ENCODE measurements at places on chromosomes 11 and 22.

- no peak for DNase-seq
Observed at GRCh38 chr11:19650467-19650866, 62.2 kb upstream of the NAV2 start.

DNA sequence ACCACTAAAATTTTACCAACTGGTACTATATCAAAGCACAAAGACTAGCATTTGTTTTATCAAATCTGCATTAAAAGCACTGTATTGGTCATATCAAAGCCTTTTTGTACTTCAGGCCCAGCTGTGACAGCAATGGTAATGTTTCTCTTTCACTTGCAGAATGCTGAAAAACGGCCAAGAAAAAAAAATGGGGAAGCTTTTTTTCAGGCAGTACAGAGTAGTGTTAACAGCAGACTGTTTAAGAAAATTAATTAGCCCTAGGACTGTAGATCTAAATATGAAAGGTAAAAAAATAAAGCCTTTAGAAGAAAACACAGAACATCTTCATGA, 33.3 kb downstream of the DENND5A start:
- DNase-seq: peak; percentile 71

- no peak for DNase-seq
Observed at GRCh38 chr11:21636561-21636960, 556.3 kb upstream of the ANO5 start.

DNA sequence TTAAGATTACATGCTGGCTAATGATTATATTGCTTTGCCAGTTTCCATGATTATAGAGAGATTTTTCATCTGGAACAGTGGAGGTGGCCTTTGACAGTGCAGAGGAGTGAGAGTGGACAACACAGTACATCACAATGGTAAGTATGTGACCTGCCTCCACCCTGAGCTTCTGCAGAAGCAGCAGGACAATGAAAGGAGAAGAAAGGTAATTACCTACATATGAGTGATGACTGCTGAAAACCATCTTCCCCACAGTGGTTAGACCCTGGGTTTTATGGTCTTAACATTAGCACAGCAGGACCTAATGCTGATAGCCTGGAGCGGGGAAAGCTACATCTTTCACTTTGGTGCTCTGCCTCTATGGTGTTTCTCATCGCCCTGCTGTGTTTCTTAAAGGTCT, 454.7 kb upstream of the DDI1 start:
- DNase-seq: no peak

DNA sequence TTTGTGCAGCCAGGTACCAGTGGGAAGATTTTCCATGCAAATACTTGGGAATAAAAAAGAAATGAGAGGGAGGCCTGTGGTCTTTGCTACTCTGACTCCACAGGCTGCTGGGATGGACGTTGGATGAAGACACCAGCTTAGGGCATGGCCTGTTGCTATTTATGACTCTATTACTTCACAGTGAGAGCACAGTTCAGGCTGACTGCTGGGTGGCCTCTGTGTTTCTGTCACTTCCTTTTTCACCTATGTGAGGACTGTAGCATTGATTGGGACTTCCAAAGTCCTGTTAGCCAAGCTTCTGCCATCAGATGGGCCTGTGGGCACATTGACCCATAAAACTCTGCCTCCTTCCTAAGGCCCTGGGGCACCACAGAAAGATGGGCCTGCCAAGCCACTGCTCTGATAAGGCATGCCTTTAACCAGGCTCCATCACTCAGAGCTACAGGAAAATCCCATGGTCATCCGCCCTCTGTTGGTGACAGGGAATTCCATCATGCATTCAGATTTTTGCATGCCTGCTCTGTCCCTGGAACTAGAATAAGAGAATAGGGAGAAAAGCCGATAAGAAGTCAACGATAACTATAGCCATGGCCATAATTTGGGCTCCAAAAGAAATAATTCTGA, 64.6 kb downstream of the KCNJ1 start:
- DNase-seq: peak; percentile 57

DNA sequence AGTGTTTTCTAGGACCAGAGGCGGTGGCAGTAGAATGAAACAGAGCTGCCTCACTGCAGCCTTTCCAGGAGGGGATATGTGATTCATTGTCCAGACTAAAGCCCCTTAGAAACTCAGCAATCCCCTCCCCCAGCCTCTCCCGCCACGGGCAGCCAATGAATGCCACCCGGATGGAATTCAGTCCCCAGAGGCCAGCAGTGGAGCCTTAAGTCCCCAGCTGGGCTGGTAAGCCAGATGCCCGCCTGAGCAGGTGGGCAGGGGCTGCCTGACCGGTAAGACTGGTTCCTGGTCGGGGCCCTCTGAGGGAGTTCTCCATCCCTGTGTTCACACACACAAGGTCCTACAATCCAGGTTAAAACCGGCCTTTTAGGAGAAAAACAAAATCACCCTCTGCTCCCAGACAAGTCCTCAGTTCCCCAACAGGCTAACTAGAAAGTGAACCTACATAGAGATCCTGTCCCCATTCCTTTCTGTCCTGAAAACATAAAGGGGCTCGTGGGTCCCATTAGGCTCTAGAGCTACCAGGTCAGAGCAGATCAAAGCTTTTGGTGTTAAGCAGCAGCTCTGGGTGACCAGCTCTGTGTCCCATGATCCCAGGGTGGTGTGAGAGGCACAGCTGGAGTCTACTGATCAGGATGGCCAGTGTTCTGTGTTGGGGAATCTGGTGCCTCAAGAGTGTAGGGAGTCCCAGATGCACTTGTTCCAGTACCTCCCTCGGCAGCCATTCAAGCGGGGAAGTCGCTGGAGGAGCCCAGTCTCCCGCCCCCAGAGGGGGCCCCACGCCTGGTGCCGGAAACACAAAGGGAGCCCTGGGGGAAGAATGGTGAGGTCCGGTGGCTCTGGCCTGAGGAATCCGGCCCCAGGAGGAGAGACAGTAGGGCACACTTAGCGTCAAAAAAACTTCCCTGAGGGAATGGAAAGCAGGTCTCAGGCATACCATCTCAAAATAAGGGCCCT, 2.6 kb downstream of the PATZ1 start:
- DNase-seq: peak; percentile 26

- DNase-seq: peak; percentile 73
Observed at GRCh38 chr11:117316197-117316961, at the start of gene BACE1. Gene BACE1, minus strand, starts transcription at chr11:117316256. Its CDS starts 461 bp downstream, at chr11:117315795.

DNA sequence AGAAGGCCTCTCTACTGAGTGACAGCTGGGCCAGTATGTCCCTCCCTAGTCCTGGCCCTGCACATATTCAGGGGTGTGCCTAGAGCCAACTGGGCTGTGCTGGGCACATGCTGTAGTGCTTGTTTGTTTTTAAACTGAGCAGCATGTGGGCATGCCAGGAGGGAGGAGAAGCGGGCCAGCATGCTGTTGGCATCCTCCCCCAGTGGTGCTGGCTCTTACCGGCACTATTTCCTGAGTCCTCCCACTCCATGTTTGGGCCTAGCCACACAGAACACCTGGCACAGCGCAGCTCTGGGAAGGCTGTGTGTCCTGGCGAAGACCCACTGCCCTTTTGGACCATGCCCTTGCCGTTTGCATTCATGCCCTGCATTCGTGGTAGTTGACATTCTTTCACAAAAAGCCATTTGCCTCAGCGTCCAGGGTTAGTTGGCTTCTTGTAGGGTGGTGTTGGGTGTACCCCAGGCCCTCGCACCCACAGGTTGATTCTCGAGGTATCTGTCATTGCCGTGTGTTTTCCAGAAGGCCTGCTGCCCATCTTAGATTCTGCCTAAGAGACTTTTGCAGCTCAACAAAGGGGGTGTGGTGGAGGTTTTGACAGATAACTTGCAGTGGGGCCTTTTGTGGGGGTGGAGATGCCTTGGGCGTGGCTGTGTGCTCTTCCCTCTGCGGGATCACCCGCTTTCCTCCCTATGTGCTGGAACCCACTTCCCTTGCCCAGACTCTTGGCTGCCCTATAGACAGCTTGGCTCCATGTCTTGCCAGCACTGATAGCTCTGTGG, 13.6 kb downstream of the DGCR8 start:
- no peak for DNase-seq

GRCh38 chr22:35368386-35368785, 12.5 kb upstream of the HMOX1 start:
- no peak for DNase-seq

DNA sequence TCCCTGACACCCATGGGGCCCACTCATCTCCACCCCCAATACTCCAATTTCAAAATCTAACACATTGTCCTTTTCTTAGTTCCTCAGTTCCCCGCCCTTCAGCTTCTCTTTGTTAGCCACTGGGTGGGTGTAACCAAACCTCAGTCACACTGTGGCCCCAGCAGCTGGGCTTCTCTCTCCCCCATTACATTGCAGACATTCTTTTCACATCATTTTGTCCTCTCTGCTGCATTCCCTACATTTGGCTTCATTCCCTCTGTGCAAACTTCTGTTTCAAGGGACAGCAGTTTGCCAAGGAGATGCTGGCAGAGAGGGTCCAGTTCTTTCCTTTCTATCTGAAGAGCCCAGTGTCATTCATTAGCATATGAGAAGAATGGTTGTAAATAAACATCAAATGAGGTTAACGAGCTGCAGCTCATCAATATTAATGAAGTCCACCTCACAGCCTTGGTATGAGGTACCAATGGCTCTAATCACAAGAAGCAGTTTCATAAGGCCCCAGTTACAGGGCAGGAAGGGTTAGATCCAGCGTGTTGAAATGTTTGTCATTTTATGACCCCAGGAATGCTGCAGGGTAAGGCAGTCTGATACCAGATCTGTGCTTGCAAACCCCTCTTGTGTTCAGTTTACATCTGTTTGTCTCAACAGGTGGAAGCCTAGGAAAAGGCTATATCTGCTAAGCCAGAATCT, 72.3 kb downstream of the ARFGAP2 start:
- DNase-seq: peak; percentile 22
